Small intestine (tissue), 16 donors: ENCODE measurements at places on chromosomes 5 and 9.

DNA sequence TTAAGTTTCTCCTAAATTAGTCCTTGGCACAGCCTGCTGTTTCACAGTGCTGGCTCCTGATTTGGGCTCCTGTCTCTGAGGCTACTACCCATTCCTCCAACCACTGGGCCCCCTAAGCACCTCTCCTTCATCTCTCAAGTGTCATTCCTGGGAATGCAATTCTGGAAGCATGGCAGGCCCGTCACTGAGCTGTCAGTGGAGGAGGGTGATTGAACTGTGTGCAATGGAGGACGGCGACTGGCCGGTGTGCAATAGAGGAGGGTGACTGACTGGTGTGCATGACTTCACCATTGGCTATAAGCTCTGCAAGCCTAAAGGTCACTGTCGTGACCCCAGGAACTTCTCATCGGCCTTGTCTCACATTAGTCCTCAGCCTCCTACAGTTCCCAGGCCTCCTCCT, 12.4 kb upstream of the IL17B start:
- H3K4me3 ChIP-seq: no peak overlapping the region
- no peaks in the 10 kb centered on the region for H3K36me3 ChIP-seq
- H3K27me3 ChIP-seq: no peaks in the 10 kb centered on the region
- no peak for DNase-seq

- H3K4me3 ChIP-seq: no peak overlapping the region
- no peaks in the 10 kb centered on the region for H3K27me3 ChIP-seq
- DNase-seq: peak; percentile 12
- no peaks in the 10 kb centered on the region for H3K4me1 ChIP-seq
- H3K27ac ChIP-seq: no peak overlapping the region
- H3K36me3 ChIP-seq: no peaks in the 10 kb centered on the region
Observed at GRCh38 chr5:6525910-6526309, 77.3 kb downstream of the UBE2QL1 start.

GRCh38 chr9:6959270-6960000, 201.7 kb downstream of the KDM4C start:
- H3K27me3 ChIP-seq: no peaks in the 10 kb centered on the region
- H3K4me3 ChIP-seq: no peak overlapping the region
- H3K4me1 ChIP-seq: peaks cover 10% of the 10 kb centered on the region
- H3K27ac ChIP-seq: no peak overlapping the region
- DNase-seq: peak; percentile 65

DNA sequence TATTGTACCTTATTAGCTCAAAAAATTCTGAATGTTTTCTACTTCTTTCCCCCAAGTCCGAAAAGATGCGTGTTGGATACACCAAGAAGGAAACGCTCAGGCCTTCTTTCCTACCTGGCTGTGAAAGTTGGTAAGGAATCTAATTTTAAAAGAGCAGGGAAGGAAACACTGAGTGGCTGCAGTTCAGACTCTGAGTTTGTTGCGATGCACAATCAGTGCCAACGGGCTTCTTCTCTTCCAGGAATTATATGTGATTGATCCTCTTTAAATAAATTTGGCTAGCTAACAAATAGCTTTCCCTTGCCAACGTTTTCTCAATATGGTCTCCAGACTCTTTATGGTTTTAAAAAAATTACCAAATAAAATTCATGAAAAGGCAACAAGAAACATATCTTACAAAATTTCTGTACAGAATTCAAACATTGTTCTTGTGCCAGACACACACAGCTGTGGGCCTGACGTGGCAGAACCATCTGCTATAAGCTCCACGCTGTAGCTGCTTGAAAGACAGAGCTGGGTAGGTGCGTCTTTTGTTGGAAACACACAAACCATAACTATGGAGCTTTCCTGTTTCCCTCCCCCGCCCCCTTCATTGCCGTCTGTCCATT, 493.1 kb downstream of the ZNF608 start:
- no peaks in the 10 kb centered on the region for H3K27me3 ChIP-seq
- no peak overlapping the region for H3K4me3 ChIP-seq
- no peaks in the 10 kb centered on the region for H3K4me1 ChIP-seq
- H3K36me3 ChIP-seq: no peaks in the 10 kb centered on the region

- peaks cover 3% of the 10 kb centered on the region for H3K4me1 ChIP-seq
- no peaks in the 10 kb centered on the region for H3K27me3 ChIP-seq
- no peak overlapping the region for H3K27ac ChIP-seq
- no peaks in the 10 kb centered on the region for H3K36me3 ChIP-seq
Observed at GRCh38 chr5:129382921-129383672, 77.0 kb upstream of the ADAMTS19 start.

GRCh38 chr9:78325343-78325742, 28.4 kb downstream of the PSAT1 start:
- H3K4me3 ChIP-seq: no peak overlapping the region
- peak; percentile 44 for DNase-seq
- no peaks in the 10 kb centered on the region for H3K27me3 ChIP-seq
- H3K27ac ChIP-seq: no peak overlapping the region
- H3K36me3 ChIP-seq: no peaks in the 10 kb centered on the region

- no peaks in the 10 kb centered on the region for H3K4me1 ChIP-seq
- no peak overlapping the region for H3K4me3 ChIP-seq
- DNase-seq: no peak
- H3K36me3 ChIP-seq: no peaks in the 10 kb centered on the region
- no peaks in the 10 kb centered on the region for H3K27me3 ChIP-seq
- H3K27ac ChIP-seq: no peak overlapping the region
Observed at GRCh38 chr5:66139318-66139712, 4.8 kb upstream of the SREK1 start.

DNA sequence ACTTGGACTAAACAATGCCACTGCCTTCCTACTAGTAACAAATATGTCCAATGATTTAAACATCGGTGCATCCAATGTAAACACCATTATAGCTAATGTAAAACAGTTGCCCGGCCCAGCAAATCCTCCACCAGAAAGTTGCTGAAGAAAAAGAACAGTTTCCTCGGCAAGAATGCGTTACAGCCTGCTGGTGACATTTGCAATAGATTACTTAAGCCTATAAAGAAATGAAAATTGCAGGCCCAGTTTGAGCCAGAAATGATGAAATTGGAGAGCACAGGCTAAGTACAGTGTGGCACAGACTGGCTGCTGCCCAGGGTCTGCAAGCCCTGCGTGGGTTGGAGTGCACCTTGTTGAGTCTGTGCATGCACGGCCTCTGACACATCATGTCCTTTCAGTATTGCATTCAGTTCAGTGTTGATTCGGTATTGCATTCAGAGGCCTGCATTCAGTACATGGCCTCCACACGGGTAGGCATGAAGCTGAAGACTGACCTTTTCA, 406.0 kb upstream of the KLF4 start:
- H3K4me3 ChIP-seq: no peak overlapping the region
- no peaks in the 10 kb centered on the region for H3K27me3 ChIP-seq

- DNase-seq: no peak
- H3K27me3 ChIP-seq: peaks cover 3% of the 10 kb centered on the region
- no peaks in the 10 kb centered on the region for H3K4me1 ChIP-seq
- no peaks in the 10 kb centered on the region for H3K36me3 ChIP-seq
- no peak overlapping the region for H3K4me3 ChIP-seq
Observed at GRCh38 chr5:116651653-116652052, 77.0 kb upstream of the SEMA6A start.

DNA sequence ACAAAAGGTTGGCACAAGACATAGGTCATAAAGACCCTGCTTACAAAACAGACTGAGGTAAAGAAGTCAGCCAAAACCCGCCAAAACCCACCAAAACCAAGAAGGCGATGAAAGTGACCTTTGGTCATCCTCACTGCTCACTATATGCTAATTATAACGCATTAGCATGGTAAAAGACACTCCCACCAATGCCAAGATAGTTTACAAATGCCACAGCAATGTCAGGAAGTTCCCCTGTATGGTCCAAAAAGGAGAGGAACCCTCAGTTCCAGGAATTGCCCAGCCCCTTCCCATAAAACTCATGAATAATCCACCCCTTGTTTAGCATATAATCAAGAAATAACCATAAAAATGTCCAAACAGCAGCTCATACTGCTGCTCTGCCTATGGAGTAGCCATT, 27.7 kb downstream of the MLLT3 start:
- no peaks in the 10 kb centered on the region for H3K27me3 ChIP-seq
- H3K4me1 ChIP-seq: no peaks in the 10 kb centered on the region
- H3K36me3 ChIP-seq: no peaks in the 10 kb centered on the region
- H3K4me3 ChIP-seq: no peak overlapping the region

DNA sequence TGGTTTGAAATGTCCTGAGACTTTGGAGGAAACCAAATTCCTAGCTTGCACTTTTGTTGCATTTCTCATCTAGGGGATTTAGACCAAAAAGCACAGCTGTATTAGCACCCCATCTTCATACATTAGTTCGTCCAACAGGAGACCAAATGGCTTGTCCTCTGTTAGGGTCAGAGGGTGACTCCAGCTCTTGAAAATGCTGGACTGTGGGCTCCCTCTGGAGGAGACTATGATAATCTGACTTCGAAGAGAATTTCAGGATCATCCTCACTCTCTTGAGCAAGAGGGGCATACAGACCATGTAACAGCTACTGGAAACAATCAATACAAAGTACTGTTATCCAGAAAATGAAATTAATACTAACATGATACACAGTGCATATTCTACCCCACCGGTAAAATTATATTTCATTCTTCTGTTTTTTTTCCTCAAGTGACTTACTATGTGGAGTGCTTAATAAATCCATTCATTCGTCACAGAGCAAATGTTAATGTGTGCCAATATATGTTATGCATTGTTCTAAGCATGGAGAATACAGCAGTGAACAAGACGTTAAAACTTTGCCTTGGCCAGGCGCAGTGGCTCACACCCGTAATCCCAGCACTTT, 63.7 kb upstream of the PPP2CA start:
- H3K27me3 ChIP-seq: no peaks in the 10 kb centered on the region
- no peaks in the 10 kb centered on the region for H3K36me3 ChIP-seq
- peak; percentile 74 for DNase-seq
- no peak overlapping the region for H3K27ac ChIP-seq
- no peak overlapping the region for H3K4me3 ChIP-seq

- H3K4me3 ChIP-seq: no peak overlapping the region
- peak; percentile 44 for DNase-seq
- H3K27ac ChIP-seq: no peak overlapping the region
Observed at GRCh38 chr5:175202463-175203068, 241.4 kb downstream of the DRD1 start.

GRCh38 chr9:69130456-69131441, 43.3 kb upstream of the TJP2 start:
- peak overlapping the region; percentile 92 for H3K27ac ChIP-seq
- peak overlapping the region; percentile 1 for H3K4me3 ChIP-seq
- DNase-seq: peak; percentile 25
- H3K27me3 ChIP-seq: no peaks in the 10 kb centered on the region
- no peaks in the 10 kb centered on the region for H3K36me3 ChIP-seq

GRCh38 chr9:72773570-72773969, 179.3 kb downstream of the ALDH1A1 start:
- no peak overlapping the region for H3K4me3 ChIP-seq
- no peaks in the 10 kb centered on the region for H3K36me3 ChIP-seq
- no peaks in the 10 kb centered on the region for H3K27me3 ChIP-seq
- no peaks in the 10 kb centered on the region for H3K4me1 ChIP-seq
- no peak overlapping the region for H3K27ac ChIP-seq

DNA sequence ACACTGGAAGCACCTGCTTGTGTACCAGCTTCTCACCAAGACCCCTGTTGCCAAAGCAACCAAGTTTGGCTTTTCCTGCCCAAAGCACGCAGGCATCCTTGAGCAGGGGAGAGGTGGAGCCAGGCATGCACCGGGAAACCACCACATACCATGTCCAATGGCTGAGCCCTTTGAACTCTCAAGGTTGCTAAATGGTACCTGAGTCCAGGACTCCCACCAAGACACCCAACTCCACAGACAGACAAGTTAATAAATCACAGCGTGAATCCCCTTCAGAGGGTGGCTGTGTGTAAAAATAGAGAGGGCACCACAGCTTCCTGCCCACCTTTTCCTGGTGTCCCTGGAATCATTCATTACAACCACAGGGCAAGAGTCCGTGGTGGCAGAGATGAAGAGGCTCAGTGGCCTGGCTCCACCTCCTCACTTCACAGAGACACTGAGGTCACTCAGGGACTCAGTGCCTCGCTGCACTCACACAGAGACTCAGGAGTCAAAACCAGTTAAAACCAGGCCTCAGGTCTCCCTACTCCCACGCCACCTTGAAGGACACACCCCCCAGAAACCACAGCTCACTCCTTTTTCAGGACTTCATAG, 143.7 kb downstream of the C5orf15 start:
- H3K4me3 ChIP-seq: no peak overlapping the region
- H3K4me1 ChIP-seq: no peaks in the 10 kb centered on the region
- no peak overlapping the region for H3K27ac ChIP-seq
- H3K27me3 ChIP-seq: no peaks in the 10 kb centered on the region

DNA sequence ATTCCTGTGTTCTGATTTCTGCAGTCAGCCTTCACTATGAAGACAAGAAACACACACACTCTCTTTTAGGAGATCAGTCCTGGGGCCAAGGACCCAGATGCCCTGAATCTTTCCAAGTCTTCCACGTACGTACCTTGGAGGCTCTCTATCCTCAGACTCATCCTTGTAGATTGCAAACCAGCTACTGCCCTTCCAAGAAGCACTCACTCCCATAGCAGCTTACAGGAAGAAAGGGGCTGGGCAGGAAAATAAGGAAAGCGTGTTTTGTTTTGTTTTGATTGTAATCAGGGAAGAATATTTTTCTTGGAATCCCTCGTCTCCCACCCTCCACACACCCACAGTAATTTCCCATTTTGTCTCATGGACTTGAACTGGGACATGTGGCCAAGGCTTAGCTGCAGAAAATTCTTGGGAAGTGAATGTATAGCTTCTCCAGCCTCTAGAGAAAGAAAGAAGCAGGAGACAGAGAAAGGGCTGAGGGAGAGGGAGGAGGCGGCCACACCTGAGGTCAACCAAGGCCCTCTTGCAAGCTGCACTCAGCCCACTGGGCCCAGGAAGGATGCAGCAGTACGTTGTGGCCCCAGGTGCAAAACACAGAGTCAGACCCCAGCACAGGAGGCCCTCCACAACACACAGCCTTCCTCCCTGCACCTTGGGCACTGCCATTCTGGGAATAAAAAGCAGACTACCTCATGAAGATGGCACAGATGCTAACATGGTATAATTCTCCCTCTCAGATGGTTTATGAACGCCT, 29.9 kb downstream of the IRX2 start:
- H3K4me1 ChIP-seq: no peaks in the 10 kb centered on the region
- H3K27me3 ChIP-seq: no peaks in the 10 kb centered on the region
- no peak overlapping the region for H3K27ac ChIP-seq
- no peak for DNase-seq
- H3K36me3 ChIP-seq: no peaks in the 10 kb centered on the region

DNA sequence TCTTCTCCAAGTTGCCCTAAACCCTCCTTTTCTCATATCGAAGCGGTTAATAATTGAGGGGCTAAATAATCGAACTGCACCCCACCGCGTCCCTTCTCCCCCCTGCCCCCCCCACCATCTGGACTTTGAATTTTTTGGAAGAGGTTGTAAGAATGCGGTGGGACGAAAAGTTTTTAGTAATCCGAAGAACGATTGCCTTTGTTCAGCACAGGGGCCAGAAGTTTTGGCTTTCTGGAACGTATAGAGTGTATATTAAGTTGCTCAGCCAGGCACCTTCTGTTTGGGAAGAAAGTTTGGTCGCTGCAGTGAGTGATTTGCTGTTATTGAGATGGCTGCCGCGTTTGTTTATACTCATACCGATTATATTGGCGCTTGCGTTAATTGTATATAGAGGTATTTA, 518 bp downstream of the ERBIN start:
- H3K4me3 ChIP-seq: peak overlapping the region; percentile 75
- DNase-seq: peak; percentile 26
- H3K27me3 ChIP-seq: no peaks in the 10 kb centered on the region
- peaks cover 4% of the 10 kb centered on the region for H3K36me3 ChIP-seq
